ENCODE measurements at places on chromosomes 12 and 14.

- no peak for DNase-seq
These were observed 77.7 kb upstream of the GNPNAT1 start for GRCh38 chr14:52868911-52869618.

- no peak for DNase-seq
These were observed 90.0 kb downstream of the RIN3 start for GRCh38 chr14:92603309-92604242.

GRCh38 chr12:57726884-57727757 lies 11.4 kb downstream of the AGAP2 start:
- peak; percentile 52 for DNase-seq

GRCh38 chr12:67773896-67774295 lies 125.4 kb downstream of the DYRK2 start:
- DNase-seq: no peak

DNA sequence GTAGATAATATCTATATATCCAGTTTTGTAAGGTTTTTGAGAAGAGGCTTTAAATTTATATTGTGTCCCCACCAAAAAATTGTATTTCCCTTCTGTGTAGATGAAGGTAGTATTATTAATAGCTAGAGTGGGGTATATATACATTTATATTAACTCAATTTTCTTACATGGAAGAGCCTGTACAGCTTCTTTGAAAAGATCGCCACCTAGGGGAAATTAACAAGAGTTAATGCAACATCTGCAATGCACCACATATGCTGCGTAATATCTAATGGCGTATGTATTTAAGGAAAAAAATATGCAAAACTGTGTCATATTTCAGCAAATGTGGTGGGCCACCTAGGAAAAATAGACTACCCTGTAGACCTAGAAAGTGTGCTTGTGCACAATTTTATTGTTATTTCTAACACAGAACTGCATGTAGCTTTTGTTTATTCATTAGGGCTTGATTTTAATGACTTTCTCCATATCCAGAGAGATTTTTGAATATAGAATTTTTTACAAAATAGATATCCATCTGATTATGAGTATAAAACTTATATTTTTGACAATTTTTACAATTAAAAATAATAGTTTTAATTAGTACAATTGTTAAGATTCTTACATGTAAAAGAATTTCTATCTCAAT lies 14.0 kb downstream of the CCER1 start:
- DNase-seq: no peak

- no peak for DNase-seq
These were observed 2.5 kb upstream of the SOS2 start for GRCh38 chr14:50233951-50234250.

- DNase-seq: no peak
These were observed 497.1 kb upstream of the RPL10L start for GRCh38 chr14:47148686-47149085.

- DNase-seq: no peak
These were observed 109.4 kb downstream of the DACT1 start for GRCh38 chr14:58747181-58747580.

- DNase-seq: no peak
These were observed 44.4 kb upstream of the IQSEC3 start for GRCh38 chr12:22190-22529.
